Suppressor macrophage treated with lipopolysaccharide for 4 hours (primary cell): ENCODE measurements at places on chromosomes 12 and 14.
A peak's percentile ranks its signal among the peaks of the same experiment; 100 is the strongest.

GRCh38 chr12:43115441-43116160 is 436.4 kb downstream of the ADAMTS20 start:
- no peak for DNase-seq

DNA sequence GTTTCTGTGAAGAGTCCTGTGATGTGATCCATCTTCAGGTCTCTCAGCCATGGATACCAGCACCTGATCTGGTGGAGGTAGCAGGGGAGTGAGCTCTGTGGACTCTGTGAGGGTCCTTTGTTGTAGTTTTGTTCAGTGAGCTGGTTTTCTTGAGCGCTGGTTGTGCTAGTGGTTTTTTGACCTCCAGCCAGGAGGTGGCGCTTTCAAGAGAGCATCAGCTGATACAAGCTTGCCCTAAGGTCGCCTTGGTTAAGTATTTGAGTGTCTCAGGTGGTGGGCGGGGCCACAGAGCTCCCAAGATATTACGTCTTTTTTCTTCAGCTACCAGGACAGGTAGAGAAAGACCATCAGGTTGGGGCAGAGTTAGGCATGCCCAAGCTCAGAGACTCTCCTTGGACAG is 139.7 kb downstream of the TTLL5 start:
- DNase-seq: no peak

DNA sequence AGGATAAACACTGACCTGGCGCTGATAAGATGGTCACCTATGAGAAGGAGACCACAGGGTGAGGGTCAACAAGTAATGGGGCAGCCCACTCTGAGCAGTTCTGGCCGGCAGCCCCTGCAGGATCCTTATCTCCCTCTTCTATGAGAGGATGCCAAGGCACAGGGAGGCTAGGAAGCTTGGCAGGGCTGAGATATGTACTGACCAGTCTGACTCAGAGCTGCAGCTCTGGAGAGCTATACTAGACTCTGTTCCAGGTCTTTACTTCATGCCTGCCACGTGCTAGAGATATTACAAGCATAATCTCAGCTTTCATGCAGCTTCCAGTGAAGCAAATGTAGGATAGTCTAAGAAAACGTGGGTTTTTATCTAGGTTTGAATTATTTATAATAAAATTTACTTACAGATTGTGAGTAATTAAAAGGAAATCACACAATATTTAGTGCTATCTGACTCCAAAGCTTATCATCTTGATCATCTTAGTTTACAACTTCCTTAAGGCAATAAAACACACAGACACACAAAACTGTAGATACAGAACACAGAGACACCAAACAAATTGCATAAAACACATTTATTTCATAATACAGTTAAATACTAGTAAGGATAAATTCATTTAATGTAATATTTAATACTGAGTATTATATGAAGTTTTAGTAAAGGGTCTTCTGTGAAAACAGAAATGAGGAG is 32.3 kb downstream of the GIT2 start:
- no peak for DNase-seq

GRCh38 chr12:132066345-132066685 is 77.8 kb downstream of the DDX51 start:
- peak; percentile 54 for DNase-seq

GRCh38 chr14:24481622-24482324 is 26.3 kb downstream of the CMA1 start:
- peak; percentile 39 for DNase-seq

DNA sequence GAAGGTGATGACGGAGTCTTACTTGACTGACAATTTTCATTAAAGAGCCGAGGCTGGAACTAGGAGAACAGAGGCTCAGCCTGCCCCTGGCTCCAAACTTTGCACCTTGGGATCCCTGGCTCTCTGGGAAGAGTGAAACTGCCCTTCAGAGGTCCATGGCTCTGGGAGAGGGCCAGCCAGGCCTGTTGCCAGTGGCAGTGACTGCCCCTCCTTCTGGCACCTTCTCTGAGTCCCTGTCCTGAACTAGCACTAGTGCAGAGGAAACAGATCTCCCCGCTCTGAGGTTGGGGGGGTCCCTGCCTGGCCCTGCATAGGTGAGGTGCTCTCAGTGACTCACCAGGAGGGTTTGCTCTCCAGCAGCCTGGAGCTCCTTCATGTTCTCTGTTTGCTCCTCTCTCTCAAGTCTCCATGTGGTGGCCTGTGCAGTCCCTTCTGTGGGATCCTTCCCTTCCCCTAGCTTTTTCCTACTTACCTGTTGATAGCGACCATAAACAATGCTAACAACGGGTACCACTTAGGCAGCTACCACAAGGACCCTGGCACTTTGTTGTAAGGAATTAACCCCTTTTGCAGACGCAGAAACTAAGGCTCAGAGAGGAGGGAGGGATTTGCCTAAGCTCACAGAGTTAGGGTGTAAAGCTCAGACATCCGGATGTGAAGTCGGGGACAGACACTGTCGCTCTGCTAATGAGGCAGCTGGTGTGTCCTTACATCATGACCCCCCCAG is 22.4 kb downstream of the FAM222A start:
- no peak for DNase-seq

- DNase-seq: no peak
These were observed 50.9 kb upstream of the INSM2 start for GRCh38 chr14:35482994-35483515.

GRCh38 chr12:6823182-6824084 is 1.8 kb downstream of the GPR162 start:
- DNase-seq: no peak
